ENCODE measurements at places on chromosomes 4 and X.

DNA sequence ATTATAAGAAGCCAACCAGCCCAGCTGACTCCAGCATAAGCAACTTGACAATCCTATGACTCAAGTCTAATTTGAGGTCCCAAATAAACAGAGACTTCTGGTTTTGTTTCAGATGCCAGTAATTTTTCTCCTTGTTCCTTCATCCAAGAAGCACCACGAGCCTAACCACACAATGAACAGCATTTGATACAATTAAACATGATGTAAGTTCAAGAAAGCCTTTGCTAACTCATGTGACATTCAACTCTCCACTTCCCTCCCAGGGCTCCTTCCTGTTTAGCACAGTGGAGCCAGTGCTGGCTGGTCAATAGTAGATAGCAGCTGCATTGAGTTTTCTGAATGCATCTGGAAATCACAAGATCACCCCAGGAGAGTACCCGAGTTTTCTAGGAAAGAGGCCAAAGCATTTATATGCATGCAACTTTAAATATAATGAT, 206.3 kb downstream of the ARHGAP24 start:
- no peak for DNase-seq

DNA sequence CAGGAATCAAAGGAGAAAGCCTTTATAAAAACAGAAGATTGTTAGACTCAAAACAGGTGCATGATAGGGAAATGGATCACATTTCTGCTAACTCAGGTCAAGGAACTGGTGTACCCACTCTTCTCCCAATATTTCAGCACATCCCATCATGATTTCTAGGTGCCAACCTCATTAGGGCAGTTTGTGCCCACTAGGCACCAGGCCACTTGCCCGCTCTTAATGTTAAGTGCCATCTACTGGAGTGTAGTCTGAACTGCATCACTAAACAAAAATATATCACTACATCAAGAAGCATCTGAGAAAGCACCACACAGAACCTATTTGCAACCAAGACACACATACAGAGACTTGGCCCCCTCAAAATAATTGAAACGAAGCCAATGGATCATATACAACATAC, 140.4 kb upstream of the GRID2 start:
- no peak for DNase-seq

DNA sequence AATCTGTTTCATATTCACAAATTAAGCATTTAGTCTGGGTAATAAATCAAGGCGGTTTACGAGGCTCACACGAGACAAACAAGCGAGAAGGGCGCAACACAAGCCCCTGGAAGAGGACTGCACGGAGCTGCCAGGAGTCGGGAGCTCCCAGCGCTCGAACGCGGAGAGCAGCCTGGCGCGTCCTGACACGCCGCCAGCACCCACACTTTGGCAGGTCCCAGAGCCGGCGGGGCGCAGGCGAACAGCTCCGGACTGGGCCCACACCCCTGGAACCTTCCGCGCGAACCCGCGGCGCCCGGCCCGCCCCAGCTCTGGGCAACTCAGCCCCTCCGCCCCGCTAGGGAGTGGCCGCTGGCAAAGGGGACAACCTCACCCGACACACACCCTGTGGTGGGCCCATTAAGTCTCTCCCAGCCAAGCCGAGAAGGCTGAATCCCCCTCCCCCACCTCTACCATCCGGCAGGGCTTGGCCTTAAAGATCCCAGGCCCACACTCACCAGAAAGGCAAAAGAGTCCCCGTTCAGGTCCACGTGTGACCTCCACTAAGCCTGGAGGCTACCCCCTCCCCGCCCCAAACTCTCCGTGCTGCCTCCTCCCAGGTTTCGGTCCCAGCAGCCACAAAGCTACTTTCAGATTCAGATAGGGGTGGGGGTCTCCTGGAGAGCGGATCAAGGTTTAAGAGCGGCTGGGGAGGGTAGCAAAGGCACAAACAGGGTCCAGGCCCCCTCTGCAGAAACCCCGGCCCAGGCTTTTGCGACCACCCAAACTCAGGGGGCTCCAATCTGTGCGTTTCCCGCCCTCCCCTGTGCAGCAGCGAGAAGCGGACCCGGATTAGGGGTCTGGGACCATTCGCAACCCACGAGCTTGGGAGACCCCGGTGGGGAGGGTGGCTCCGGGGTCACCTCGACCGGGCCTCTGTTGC, 47.5 kb upstream of the BCOR start:
- no peak for DNase-seq

GRCh38 chr4:108428923-108429322, 191.5 kb upstream of the RPL34 start:
- no peak for DNase-seq

DNA sequence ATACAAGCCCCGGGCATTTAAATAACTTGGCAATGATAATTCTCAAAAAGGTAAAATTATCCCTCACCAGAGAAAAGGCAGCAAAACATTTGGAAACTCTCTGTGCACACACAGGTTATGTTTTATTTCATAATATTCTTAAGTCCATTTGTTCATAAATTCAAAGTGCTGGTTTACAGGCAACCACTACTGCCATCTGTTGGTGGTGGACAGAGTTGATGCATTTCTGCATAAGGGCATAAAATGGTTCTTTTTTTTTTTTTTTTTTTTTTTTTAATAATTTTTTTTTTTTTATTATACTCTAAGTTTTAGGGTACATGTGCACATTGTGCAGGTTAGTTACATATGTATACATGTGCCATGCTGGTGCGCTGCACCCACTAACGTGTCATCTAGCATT, 31.5 kb upstream of the IL21 start:
- peak; percentile 25 for DNase-seq

- no peak for DNase-seq
These were observed 2.3 kb upstream of the NR3C2 start for GRCh38 chr4:148444296-148445070.

DNA sequence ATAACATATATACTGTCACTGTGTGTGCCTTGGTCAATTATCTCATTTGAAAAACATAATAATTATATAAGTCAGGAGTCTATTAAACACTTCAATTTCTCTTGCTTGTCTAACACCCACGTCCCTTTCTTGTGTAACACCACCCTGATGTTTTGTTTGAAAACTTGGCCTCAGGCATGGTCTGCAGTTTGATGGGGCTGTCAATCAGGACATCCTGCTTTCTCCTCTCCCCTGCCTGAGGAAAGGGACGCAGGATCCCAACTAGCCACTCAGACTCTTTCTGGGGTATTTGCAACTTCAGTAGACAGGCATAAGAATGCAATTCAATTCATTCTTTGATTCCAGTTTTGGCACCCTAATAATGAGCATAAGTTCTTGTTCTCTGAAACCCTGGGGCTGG, 48.8 kb downstream of the DKK2 start:
- no peak for DNase-seq

- no peak for DNase-seq
These were observed 373.4 kb downstream of the PDGFC start for GRCh38 chr4:156598138-156598681.

DNA sequence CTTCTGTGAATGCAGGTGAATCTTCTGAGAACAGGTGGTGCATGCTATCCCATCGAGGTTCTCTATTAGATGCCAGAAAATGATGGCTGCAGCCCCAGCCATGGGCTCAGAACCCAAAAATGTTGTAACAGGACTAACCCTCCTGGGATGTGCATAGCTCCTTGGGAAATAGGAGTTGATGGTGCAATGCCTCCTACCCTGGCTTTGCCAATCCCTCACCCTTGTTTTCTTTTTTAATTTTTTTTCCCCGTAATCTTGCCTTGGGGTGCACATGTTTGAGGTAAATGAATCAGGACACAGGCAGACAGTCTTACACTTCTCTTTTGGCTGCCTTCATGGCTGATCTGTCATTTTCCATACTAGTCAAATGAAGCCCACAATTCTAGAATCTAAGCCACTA, 96.6 kb downstream of the KIT start:
- no peak for DNase-seq

DNA sequence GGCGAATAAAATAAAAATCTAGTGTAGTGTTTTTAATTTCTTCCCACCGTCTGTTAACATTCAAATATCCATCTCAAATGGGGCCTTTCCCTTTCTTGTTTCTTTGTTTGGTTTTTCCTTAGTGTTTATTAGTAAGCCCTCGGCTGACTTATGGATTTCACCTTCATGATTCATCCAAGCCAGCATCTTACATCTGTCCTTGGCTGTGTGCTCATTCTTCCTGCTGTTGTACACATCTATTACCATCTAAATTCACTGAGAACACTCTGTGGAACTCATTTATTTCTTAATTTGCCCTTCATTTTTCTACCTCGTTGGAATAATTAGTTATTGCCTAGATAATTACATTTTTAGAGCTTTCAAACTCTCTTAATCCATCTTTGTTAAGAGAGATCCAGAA, 84.9 kb downstream of the SPCS3 start:
- DNase-seq, result no peak

GRCh38 chr4:73864365-73864764, 4.8 kb upstream of the CXCL1 start:
- no peak for DNase-seq

DNA sequence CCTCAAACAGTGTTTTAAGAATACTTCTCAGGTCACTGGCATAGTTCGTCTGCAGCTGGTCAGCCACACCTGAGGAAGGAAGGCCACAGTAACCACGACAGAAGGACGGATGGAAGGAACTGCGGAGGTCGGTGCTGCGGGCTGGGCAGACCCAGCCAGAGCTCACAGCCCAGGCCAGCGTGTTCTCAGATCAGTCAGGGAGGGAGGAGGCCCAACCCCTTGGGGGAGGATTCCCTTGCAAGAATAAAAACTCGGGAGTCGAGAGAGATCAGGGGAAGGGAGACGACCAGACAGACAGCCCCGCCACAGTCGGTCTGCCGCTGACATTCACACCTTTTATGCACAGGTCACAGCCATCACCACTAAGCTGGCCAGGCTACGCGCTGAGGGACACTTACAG, 11.3 kb upstream of the MXD4 start:
- DNase-seq, result no peak

GRCh38 chrX:3711331-3711917, 2.0 kb downstream of the PRKX start:
- DNase-seq, result no peak

- DNase-seq, result no peak
These were observed 59.1 kb downstream of the SPATA18 start for GRCh38 chr4:52110171-52110570.

GRCh38 chr4:70749313-70749712, 27.5 kb downstream of the RUFY3 start:
- no peak for DNase-seq

GRCh38 chr4:45385306-45385705, 659.0 kb upstream of the GNPDA2 start:
- DNase-seq, result no peak

DNA sequence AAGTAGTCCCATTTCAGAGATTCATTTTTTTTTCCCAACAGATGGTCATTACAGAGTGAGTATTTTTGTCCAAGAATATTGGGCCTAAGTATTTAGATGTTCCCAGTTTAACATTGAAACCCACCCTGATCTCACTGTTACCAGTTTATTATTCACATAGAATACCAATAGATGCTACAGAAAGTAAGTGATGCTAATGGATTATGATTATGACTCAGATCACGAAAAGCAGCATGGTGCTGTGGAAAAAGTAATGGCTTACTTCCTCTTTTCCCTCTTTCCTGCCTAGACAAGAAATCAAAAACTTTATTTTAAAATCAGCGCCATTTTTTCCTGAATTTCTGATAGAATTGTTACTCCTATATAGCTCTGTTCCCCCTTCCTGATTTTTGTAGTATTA, 51.9 kb downstream of the GSPT2 start:
- no peak for DNase-seq

- DNase-seq, result no peak
These were observed 31.5 kb upstream of the RAPGEF2 start for GRCh38 chr4:159071178-159071968.

GRCh38 chrX:113651306-113651705, 810.7 kb upstream of the AMOT start:
- DNase-seq, result no peak

GRCh38 chr4:146202665-146203064, 11.7 kb upstream of the REELD1 start:
- DNase-seq, result no peak

DNA sequence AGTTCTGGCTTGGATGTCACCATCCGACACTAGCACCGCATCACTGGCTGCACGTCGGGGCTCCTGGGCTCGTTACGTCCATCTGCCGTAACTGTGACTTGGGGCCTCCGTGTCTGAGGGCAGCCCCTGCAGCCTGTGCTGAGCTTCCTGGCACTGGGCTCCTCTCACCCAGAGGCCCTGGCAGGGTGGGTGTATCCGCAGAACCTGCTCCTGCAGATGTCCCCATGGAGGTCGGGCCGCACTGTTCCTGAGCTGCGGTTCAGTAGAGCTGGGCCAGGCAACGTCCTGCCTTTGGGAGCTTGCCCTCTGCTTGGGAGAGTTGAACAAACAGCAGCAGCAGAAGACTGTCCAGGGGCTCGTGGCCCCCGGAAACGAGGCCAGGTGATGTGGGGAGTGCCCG, 71.4 kb downstream of the RGS12 start:
- DNase-seq, result no peak

DNA sequence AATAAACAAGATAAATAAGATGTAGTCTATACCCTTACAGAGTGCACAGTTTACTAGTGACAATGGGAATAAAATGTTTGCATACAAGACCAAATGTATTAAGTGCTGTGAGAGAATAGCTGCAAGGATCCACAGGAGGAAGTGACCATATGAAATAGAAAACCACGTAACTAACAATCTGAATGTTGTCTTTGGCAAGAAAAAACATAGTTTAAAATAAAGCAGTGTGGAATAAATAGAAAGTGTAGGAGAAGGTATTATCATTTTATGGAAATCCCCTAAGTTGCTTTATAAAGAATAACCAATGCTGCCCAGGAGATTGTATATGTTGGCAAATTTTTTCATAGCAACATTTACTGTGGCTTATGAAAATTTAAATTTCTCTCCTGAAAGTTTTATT, 116.1 kb downstream of the PCDH7 start:
- DNase-seq, result no peak

- no peak for DNase-seq
These were observed 33.4 kb downstream of the TAPT1 start for GRCh38 chr4:16192631-16193518.

GRCh38 chrX:133229361-133229760, 11.2 kb upstream of the TFDP3 start:
- no peak for DNase-seq

DNA sequence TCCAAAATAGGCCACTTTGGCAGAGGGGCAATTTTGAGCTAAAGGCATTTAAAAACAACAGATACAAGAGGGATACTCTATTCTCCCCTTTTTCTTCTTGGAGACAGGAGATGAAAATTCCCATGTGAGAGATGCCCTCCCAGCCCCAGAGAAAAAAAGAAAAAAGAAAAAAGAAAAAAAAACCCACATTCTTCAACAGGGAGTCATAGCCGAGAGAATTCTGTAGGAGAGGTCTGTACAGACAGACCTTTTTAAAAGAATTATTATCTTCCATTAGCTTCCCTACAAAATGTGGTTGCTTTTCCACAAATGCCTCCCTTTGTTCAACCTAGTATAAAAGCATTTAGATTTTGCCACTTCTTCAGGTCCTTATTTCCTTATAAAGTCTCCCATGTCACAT, 89.9 kb downstream of the SPCS3 start:
- DNase-seq, result no peak

DNA sequence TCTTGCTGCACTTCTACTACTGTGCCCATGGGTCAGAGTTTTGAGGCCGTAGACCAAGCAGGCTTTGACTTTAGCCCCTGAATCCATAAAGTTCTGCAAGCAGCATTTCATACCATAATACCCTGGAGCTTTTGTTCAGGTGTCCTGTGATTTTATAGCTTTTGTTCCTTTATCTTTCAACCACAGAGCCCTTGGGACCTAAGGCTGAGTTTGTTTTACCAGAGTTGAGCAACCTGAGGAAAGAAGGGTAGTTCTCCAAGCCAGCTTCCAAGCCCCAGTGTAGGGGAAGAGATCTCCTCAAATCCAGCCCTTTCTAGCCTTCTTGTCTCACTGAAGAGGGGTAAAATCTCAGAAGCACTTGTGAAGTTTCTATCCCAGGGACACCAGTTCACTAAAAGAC, 35.1 kb downstream of the MAGED2 start:
- no peak for DNase-seq
